ENCODE measurements at places on chromosomes 1 and 21. TPM values are rescaled to one million over a fixed set of nuclear protein-coding genes. Genes with fewer than 3 reads are reported as not detected.

DNA sequence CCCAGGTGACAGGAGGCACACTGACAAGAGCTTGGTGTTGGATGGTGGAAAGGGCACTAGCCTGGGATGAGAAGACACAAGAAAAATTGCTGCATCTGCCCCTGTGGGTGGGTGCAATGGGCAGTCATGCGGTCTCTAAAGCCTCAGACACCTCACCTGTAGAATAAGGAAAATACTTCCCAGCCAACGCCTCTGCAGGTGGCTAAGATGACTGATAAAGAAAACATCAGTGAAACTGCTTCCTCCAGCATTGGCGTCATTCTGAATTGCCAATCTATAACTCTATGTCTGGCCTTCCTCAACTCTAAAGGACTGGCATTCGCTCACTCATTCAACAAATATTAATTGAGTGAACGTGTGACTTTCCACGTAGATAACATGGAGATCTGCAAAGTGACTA, 100.4 kb upstream of the F3 start:
- DNase-seq = no peak

GRCh38 chr21:36909423-36909822, 57.0 kb downstream of the HLCS start:
- no peak for DNase-seq

Gene PGBD5
- polyA plus RNA-seq = 0.49 TPM

DNA sequence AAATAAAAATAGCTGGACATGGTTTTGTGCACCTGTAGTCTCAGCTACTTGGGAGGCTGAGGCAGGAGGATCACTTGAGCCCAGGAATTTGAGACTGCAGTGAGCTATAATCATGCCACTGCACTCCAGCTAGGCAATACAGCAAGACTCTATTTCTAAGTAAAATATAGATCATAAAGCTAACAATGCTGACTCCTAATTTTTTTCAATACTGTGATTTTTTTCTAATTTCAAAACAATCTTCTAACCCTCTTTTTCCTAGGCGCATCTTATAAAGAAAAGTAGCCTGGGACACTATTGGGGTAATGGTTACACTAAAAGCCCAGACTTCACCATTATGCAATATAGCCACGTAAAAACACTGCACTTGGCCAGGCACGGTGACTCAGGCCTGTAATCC, 81.3 kb downstream of the PTPN14 start:
- DNase-seq = no peak

- no peak for DNase-seq
Observed at GRCh38 chr1:216794586-216794985, 71.4 kb upstream of the ESRRG start.

- no peak for DNase-seq
Observed at GRCh38 chr1:106831511-106831910, 225.0 kb upstream of the PRMT6 start.

GRCh38 chr21:28154121-28154520, 838.6 kb downstream of the LTN1 start:
- DNase-seq = no peak

- no peak for DNase-seq
Observed at GRCh38 chr1:43074244-43074643, 97.8 kb downstream of the EBNA1BP2 start.

Gene CFAP74
- polyA plus RNA-seq = 0.18 TPM

Gene IFNAR1
- 10.1 TPM for polyA plus RNA-seq

GRCh38 chr1:15053153-15053552, 100.4 kb upstream of the TMEM51 start:
- DNase-seq = no peak

- DNase-seq = no peak
Observed at GRCh38 chr1:190975827-190976226, 498.2 kb upstream of the BRINP3 start.

Gene PBXIP1
- 75.7 TPM for polyA plus RNA-seq

GRCh38 chr1:89433421-89433820, 69.6 kb downstream of the GBP6 start:
- DNase-seq = no peak

Gene ARTN
- polyA plus RNA-seq = 0.35 TPM

GRCh38 chr1:111909030-111909429, 80.4 kb downstream of the KCND3 start:
- no peak for DNase-seq

DNA sequence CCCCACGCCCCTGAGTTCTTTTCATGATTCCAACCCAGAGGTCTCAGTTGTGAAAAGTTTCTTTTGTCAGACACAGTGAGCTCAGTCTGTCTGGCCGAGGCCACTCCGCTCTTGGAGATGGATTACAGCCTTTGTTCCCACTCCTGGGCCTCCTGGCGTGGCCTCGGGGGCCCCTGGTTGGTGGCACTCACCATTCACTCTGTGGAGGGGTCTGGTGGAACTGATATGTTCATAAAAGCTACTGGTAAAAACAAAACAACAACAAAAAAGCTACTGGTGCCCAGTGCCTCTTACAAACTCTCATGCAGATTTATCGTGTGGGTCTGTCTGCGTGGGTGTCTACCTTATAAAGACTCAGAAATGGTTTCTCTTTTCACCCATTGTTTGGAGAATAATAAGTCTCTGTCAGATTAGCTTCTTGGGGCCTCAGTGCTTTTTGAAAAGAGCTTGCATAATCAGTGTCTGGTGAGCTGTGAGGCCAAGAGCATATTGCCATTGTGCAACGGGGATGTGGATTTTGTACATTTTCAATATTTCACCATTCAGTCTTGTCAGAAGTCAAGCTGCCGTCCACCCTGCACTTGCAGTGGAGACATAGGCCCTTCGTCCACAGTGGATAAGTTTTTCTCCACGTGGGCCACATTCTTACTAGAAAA, 86.7 kb downstream of the GALNT2 start:
- no peak for DNase-seq

DNA sequence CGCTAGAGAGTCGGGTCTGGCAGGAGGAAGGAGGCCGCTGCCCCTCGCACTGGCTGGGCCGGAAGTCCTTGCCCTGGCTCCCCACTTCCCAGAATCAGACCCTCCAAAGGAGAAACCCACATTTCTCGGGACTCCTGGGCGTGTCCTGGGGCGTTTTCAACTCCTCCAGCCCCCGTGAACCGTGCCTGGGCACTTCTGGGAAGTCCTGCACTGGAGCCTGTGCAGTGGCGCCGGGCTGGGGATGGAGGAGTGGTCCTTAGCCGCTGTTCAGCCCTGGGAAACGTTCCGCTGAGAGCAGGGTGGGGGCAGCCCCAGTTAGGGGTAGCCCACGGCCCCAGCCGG, 3.0 kb downstream of the IGSF21 start:
- DNase-seq = no peak

Gene KANK4
- 0.70 TPM for polyA plus RNA-seq

Gene ARMH1
- 86.0 TPM for polyA plus RNA-seq
